ENCODE measurements at places on chromosomes 4 and X. TPM values are rescaled to one million over a fixed set of nuclear protein-coding genes. Genes with fewer than 3 reads are reported as not detected.

WWC2 gene
- total RNA-seq = 0.20 TPM

- H3K27ac ChIP-seq = no peak overlapping the region
- H3K4me3 ChIP-seq = no peak overlapping the region
- no peaks in the 10 kb centered on the region for H3K36me3 ChIP-seq
- DNase-seq = no peak
- H3K4me1 ChIP-seq = no peaks in the 10 kb centered on the region
Measured at GRCh38 chrX:105126201-105126600, 94.3 kb downstream of the TEX13A start.

SPANXA1 gene
- total RNA-seq = not detected

- H3K27me3 ChIP-seq = no peaks in the 10 kb centered on the region
- no peak for DNase-seq
- no peak overlapping the region for H3K27ac ChIP-seq
Measured at GRCh38 chrX:103565752-103566151, 19.6 kb upstream of the TCEAL4 start.

GRCh38 chr4:80202741-80203553 is 5.6 kb downstream of the PRDM8 start:
- peak; percentile 82 for DNase-seq
- peaks cover 10% of the 10 kb centered on the region for H3K27me3 ChIP-seq
- peaks cover 18% of the 10 kb centered on the region for H3K4me1 ChIP-seq
- peak overlapping the region; percentile 86 for H3K4me3 ChIP-seq
- peaks cover 26% of the 10 kb centered on the region for H3K36me3 ChIP-seq

DNA sequence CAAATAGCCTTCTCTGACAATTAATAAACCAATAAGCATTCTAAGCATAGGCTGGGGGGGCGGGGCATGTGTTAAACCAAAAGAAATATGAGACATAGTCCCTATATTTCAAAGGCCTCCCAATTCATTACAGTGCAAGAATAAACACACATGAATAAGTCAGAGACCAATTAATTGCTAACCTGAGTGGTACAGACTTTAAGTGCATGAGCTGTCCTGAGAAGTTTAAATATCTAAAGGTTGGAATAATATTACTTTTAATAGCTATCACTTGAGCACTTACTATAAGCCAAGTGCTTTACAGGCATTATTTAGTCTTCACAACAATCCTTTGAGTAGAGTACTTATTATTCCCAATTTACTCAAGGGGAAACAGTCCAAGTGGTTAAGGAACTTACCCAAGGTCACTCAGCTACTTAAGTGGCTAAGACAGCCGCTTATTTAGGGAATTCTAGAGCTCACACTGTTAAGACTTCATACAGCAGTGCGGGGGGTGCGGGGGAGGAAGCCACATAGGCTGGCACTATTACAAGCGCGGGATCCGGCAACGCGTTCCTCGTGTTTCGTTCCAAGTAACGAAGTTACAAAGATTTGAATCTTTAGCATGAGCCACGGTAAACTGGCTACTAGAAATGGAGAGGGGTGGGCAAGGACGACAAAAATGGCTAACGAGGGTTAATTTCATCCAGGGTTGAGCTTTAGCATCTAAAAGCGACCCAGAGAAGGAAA is 1.4 kb downstream of the THOC2 start:
- peaks cover 35% of the 10 kb centered on the region for H3K4me1 ChIP-seq
- peaks cover 6% of the 10 kb centered on the region for H3K36me3 ChIP-seq
- peak; percentile 45 for DNase-seq
- peak overlapping the region; percentile 93 for H3K27ac ChIP-seq
- H3K27me3 ChIP-seq = no peaks in the 10 kb centered on the region

GPC3 gene
- not detected for total RNA-seq

NPNT gene
- not detected for total RNA-seq

GRCh38 chrX:57137501-57137900 is 304 bp upstream of the SPIN2A start:
- no peak overlapping the region for H3K27ac ChIP-seq
- H3K27me3 ChIP-seq = no peaks in the 10 kb centered on the region
- H3K4me1 ChIP-seq = peaks cover 3% of the 10 kb centered on the region
- no peak for DNase-seq
- H3K36me3 ChIP-seq = no peaks in the 10 kb centered on the region

DNA sequence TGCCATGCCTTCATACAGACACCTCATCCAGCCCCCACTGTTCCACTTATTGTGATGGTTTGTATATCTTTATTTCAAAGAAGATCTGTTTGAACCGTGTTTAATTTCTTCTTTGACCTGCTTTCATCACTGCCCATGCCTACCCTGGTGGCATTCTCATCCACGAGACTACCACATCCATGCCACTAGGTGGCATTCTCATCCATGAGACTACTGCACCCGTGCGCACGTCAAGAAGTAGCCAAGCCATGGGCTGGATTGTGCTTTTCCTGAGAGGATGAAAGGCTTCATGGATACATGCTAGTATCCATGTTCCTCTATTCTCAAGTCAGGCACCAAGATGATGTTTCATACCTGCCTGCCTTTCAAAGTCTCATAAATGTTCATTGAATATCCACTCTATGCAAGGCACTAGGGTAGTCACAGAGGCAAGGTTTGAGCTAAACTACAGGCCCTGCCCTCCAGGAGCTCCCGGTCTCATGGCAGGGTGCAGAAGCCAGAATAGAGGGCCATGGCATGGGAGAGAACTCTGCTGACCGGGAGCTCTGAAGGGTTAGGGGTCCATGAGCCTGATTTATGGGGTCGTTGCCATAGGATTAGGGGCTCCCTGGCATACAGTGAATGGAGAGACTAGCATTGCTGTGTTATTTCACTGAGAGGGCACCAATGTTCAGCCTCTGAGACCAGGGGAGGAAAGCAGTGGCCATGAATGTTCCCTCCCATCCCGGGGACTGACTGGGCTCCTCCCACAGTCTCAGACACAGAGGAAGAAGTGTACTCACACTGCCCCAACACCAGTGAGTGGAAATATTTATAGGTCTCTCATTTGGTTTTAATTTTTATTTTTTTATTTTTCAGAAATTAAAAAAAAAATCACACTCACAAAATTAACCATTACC is 24.8 kb upstream of the EOLA2 start:
- H3K4me1 ChIP-seq = peaks cover 7% of the 10 kb centered on the region
- DNase-seq = peak; percentile 48
- H3K27me3 ChIP-seq = no peaks in the 10 kb centered on the region
- H3K4me3 ChIP-seq = no peak overlapping the region
- H3K27ac ChIP-seq = no peak overlapping the region

Measured in activated CD8-positive, alpha-beta memory T cell treated with anti-CD3 and anti-CD28 coated beads, Interleukin-2, amount 10 ng/mL, durations not matched to agents 7 days and 5 days (primary cell).